CD4-positive, alpha-beta T cell treated with Interleukin-15 for 4 hours (primary cell): ENCODE measurements at places on chromosomes 7 and 10.

DNA sequence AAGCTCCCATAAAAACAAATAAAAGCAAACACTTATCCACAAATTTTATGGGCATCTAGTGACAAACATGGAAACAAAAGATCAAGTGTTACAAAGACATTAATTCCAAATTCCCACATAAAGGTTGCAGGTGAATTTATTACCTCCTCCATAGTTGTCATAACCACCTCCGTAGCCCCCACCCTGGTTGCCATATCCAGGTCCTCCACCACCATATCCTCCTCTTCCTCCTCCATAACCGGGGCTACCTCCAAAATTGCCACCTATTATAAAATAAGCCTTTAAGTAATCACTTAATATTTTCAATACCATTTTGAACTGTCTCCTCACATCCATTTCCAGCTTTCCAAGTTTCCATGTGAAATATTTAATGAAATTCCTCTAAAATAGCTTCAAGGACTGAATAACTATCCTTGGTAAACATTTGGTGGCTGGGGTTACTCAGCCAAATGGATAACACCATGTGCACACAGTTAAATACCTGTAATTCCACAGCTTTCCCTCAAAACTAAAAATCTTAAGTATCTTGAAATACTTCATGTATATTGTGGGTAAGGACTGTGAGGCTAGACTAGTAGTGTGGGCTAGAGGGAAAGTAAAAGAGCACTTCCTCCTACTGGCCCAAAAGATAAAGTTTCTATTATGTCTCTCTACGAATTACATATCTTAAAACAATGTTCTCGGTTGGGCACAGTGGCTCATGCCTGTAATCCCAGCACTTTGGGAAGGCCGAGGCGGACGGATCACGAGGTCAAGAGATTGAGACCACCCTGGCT is 6.9 kb downstream of the HNRNPA2B1 start:
- DNase-seq: no peak

GRCh38 chr7:6384327-6384726 is 63.4 kb downstream of the DAGLB start:
- DNase-seq: no peak

GRCh38 chr7:41709621-41710020 is 6.7 kb upstream of the INHBA start:
- no peak for DNase-seq

GRCh38 chr10:22711373-22711772 is 3.0 kb downstream of the PIP4K2A start:
- DNase-seq: no peak

- no peak for DNase-seq
Measured at GRCh38 chr7:113996405-113996804, 77.6 kb upstream of the PPP1R3A start.

GRCh38 chr10:91162050-91162494 is 58.4 kb upstream of the PCGF5 start:
- DNase-seq: peak; percentile 22

DNA sequence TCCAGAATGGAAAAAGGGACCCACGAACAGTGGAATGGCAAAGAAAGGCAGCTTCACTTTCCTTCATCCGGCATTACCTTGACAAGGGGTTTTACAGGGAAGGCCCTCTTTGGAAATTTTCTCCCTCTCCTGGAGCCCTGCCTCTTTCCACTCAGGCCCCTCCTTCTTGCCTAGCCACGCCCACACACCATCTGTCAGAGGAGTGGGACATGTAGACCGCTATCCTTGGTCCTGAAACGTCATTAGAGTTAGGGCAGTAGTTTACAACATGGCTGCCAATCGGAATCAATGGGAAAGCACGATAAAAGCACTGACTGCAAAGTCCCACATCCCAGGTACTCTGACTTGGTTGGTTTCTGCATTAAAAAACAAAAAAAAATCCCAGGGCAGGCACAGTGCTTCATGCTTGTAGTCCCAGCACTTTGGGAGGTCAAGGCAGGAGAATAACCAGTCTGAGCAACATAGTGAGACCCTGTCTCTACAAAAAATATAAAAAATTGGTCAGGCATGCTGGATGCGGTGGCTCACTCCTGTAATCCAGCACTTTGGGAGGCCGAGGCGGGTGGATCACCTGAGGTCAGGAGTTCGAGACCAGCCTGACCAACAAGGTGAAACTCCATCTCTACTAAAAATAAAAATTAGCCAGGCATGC is 96.4 kb downstream of the MARCHF5 start:
- no peak for DNase-seq

DNA sequence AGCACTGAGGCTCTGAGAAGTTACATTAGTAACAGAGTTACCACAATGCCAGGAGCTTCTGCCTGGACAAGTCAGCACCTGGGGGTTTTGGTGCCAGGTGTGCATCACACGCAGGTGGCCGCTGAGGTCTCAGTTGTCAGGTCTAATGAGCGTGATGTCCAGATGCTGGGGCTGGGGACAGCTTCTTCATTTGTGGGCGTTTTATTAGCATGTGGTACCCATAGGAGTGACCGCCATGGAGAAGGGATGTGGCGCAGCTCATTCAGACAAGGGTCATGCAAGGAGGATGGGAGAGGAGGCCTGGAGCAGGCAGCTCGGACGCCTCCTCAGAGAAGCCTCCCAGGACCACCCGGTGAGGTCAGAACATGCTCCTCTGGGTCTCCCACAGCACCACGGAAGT is 27.8 kb downstream of the FAM241B start:
- no peak for DNase-seq

GRCh38 chr7:106514881-106515280 is 146.1 kb downstream of the CCDC71L start:
- no peak for DNase-seq

DNA sequence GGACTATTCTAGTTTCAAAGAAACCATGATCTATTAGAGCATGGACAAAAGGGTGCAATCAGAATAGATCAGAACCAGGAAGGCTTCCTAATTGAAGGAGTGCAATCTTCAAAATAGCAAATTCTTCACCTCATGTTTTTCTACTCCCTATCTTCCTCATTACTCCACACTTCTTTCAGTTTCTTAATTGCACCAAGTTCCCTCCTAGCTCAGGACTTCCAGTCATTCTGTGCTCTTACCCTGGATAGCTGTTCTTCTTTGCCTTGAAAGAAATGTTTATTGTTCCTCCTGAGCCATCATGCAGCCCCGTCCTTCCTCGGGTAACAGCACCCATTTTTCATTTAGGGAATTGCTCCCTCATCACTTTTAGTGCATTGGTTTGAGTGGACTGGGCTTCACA is 23.1 kb downstream of the TRPV5 start:
- no peak for DNase-seq

- DNase-seq: no peak
Measured at GRCh38 chr10:104824380-104825006, 183.4 kb downstream of the SORCS3 start.
